ENCODE measurements at places on chromosomes 16 and 17. TPM values are rescaled to one million over a fixed set of nuclear protein-coding genes. Genes with fewer than 3 reads are reported as not detected.

DNA sequence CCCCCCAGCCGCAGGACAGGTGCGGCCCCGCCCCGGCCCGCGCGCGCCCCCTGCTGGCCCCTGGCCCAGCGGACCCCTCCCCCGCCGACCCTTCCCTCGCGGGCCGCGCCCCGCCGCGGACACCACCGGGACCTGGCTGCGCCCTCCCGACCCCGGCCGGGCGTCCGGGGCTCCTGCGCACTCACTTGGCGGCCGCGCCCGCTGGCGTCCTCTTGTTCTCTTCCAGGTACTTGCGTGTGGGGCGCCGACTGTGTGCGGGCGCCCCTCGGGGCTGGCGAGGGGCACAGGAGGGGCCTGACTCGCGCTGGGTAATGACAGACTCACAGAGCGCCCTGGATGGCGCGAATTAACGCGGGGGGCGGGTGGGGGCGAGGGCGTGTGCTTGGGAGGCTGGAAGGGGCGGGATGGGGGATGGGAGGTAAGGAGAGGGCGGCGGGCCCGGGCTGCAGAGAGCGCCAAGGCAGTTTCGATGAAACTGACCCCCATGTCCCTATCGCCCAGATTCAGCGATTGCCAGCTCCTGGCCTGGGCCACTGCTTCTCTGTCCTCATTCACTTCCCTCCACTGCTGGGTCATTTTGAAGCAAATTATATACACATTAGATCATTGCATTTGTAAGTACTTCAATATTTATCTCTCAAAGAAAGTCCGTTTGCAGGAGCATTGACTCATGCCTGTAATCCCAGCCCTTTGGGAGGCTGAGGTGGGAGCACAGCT is 445 bp upstream of the DBNDD1 start:
- peak; percentile 75 for DNase-seq
- no peaks in the 10 kb centered on the region for H3K36me3 ChIP-seq
- no peaks in the 10 kb centered on the region for H3K27me3 ChIP-seq

DNA sequence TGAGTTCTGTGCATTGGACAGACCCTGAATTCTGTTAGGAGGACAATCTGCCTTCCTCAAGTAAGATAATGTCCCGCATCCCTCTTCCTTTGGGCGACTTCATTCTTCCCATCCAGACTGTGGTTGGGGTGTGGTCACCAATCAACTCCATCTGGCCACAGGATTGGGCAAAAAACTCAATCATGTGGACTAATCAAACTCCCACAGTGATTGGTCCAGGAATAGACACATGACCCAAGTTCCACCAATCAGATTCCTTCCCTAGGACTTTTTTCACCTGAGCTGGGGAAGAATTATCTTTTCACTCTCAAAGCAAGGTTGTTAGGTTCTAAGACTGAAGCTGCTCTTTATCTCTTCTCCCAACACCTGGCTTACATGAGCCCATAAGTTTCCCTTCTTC is 13.2 kb upstream of the NKD1 start:
- no peak for DNase-seq
- H3K36me3 ChIP-seq = no peaks in the 10 kb centered on the region
- no peaks in the 10 kb centered on the region for H3K4me1 ChIP-seq
- H3K27ac ChIP-seq = no peak overlapping the region
- no peaks in the 10 kb centered on the region for H3K27me3 ChIP-seq
- no peak overlapping the region for H3K4me3 ChIP-seq

DNA sequence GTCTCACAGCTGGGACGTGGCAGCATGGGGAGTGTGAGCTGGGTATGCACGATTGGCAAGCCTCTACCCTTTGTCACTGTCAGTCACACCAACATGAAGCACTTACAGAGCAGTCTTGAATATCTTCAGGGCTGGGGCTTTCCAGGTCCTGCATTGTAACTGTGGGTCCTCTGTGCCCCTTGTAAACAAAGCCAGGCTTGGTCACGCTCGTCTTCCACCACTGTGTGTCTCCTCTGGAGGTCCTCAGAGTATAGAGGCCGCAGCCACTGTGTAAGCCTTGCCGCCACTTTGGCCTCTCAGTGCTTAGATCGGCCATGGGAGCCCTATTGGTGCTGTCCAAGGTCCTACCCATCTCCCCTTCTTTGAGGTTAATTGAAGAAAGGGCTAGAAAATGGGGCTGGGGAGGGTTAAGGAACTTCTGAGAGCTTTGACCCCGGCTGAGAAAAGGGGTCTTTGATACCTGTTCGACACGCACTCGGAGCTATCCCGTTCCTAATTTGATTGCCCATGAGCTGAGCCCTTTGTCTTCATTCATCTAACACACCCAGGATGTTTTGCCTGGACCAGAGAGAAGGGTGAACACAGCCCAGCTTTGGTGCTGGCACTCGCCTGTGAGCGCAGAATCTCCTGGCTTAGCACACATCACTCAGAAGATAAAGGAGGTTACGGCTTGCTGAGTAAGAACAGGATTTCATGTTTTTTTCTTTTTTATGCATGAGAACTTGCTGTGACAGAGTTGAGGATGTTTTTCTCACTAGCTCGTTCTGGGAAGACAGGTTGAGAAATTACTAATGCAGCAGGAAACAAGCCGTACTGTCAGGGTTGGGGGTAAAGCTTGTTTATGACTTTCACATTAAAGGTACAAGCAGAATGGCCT is 267.9 kb downstream of the CPPED1 start:
- H3K4me1 ChIP-seq = peaks cover 57% of the 10 kb centered on the region
- no peak overlapping the region for H3K4me3 ChIP-seq
- DNase-seq = peak; percentile 27
- no peak overlapping the region for H3K27ac ChIP-seq
- no peaks in the 10 kb centered on the region for H3K36me3 ChIP-seq

DNA sequence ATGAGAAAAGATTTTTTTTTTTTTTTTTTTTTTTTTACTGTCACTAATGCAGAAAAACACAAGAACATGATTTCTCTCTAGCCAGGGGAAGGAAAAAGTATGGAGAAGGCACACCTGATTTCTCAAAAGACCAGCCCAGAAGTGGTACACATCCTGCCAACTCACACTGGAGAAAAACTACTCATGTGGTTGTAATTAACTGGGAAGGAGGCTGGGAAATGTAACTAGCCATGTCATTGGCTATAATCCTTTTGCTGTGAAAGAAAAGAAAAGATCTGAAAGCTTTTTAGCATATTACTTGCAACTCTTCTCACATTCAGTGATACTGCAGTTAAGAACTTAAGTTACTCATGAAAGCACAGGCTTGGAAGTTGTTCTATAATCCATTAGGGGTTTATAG is 195.9 kb upstream of the PMFBP1 start:
- H3K4me3 ChIP-seq = no peak overlapping the region
- no peak for DNase-seq

GRCh38 chr17:3935140-3935542 is 18.9 kb upstream of the P2RX1 start:
- H3K27ac ChIP-seq = no peak overlapping the region
- DNase-seq = no peak
- H3K4me1 ChIP-seq = no peaks in the 10 kb centered on the region

Gene CLEC10A
- 0.96 TPM for total RNA-seq

Gene BRICD5
- total RNA-seq = 5.0 TPM

All from CD4-positive, alpha-beta T cell (primary cell).